Psoas muscle (tissue), 8 donors: ENCODE measurements at places on chromosomes 3 and 15. TPM values are rescaled to one million over a fixed set of nuclear protein-coding genes. Genes with fewer than 3 reads are reported as not detected.
A peak's percentile ranks its signal among the peaks of the same experiment; 100 is the strongest.

Gene ISLR
- polyA plus RNA-seq = 2.6 TPM

Gene LXN
- polyA plus RNA-seq = 4.3 TPM

DNA sequence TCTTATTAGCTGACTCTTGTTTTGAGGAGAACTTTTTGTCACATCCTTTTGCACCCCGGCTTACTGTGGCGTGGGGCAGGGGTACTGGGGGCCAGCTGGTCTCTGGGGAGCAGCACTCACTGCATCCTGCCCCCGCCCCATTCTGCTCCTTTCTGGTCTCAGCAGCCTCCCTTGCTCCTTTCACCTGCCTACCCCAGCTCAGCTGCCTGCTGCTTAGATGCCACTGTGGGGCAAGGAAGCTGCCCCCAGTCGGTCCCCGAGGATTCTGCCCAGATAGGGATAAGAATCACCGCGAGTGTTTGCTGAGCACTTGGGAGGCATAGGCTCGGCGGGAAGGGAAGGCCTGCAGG lies 32.0 kb downstream of the APBA2 start:
- DNase-seq = no peak

- DNase-seq = peak; percentile 59
Observed at GRCh38 chr3:49671291-49672288, 2.6 kb upstream of the APEH start.

DNA sequence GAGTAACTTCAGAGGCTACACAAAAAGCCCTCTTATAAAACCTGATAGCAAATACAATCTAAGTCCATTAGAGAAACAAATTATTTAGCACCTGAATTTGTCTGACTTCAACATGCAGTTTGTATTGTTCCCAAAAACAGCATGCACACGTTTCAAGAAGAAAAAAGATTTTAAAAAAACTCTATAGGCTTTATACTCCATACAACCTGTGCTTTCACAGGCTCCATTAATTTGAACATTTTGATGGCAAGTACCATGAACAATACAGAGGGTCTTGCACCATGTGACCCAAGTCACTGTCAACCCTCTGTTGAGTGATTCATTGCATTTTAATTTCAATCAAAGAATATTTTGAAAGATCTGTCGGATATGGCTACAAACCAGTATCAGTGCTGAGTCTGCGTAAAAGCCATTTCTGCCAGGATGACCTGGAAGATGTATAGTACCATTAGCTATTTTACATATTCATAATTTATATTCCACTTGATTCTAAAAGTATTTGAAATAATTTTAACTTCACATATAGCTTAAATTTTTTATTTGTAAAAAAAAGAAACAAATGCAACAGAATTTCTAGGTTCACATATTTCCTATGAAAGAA lies 13.2 kb downstream of the ANXA2 start:
- DNase-seq = no peak

GRCh38 chr15:62334536-62334935 lies 169.5 kb upstream of the C2CD4B start:
- DNase-seq = no peak

GRCh38 chr3:73611176-73611575 lies 13.6 kb downstream of the PDZRN3 start:
- no peak for DNase-seq

GRCh38 chr3:16550676-16551341 lies 37.3 kb upstream of the RFTN1 start:
- DNase-seq = peak; percentile 60

DNA sequence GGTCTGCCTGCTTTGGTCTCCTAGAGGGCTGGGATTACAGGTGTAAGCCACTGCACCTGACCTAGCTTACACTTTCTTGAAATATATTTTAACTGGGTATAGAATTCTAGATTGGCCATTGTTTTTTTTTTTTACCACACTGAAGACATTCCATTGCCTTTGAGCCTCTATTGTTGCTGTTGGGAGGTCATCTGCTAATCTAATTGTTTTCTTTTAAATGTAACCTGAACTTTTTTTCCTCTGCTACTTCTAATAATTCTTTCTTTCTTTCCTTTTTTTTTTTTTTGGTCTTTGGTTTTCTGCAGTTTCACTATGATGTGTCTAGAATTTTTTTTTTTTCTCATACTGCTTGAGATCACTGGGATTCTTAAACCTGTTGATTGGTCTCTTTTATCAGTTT lies 28.1 kb downstream of the ERICH6 start:
- DNase-seq = no peak

DNA sequence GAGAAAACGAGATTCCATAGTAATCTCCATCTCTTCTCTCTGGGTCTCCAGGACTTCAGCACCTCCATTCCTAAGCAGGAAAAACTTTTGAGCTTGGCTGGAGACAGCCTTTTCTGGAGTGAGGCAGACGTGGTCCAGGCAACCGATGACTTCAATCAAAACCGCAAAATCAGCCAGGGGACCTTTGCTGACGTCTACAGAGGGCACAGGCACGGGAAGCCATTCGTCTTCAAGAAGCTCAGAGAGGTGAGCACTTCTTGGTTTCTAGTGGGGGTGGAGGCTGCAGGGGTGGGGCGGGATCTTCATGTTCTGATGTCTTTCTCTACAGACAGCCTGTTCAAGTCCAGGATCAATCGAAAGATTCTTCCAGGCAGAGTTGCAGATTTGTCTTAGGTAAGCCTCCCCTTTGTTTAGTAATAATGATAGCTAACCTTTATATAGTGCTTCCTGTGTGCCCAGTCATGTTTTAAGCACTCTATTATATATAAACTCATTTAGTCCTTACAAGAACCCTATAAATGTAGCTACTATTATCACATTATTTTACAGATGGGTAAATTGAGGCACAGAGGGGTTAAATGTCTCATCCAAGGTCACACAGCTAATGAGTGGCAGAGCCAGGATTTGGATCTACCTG lies 35.0 kb upstream of the TATDN2 start:
- DNase-seq = no peak

GRCh38 chr15:68612979-68613740 lies 34.4 kb downstream of the CORO2B start:
- no peak for DNase-seq

GRCh38 chr3:61008998-61009380 lies 242.3 kb downstream of the FHIT start:
- DNase-seq = no peak

GRCh38 chr15:73927476-73928240 lies 1.4 kb downstream of the LOXL1 start:
- peak; percentile 74 for DNase-seq

- DNase-seq = no peak
Observed at GRCh38 chr15:41483519-41483918, 10.2 kb upstream of the ITPKA start.

- no peak for DNase-seq
Observed at GRCh38 chr3:79521221-79521848, 246.5 kb downstream of the ROBO1 start.

DNA sequence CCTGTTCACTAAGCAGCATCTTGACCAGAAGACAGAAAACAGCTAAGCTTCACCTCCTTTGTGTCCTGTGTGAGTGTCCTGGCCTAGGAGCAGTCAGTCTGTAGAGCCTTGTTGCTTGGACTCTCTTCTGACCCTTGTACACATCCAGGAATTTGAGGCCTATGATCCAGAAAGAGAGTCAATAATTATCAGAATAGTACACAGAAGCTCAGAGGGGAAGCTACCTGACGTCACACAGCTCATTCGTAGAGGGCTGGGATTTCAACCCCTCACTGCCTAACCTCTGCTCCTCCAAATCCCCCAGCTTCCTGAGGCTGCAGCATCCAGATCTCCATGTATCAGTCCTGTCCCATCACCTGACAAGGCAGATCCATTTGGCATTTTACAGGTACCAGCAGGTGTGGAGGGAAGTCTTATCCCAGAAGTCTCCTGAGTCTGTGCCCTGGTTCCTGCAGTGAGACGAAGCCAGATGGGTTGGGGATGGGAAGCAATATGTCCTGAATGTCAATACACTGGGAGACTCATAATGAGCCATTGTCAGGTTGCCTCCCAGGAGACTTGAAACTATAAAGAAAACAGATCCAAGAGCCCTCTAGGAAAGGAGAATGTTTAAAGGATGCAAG lies 203.1 kb downstream of the MINAR1 start:
- no peak for DNase-seq

DNA sequence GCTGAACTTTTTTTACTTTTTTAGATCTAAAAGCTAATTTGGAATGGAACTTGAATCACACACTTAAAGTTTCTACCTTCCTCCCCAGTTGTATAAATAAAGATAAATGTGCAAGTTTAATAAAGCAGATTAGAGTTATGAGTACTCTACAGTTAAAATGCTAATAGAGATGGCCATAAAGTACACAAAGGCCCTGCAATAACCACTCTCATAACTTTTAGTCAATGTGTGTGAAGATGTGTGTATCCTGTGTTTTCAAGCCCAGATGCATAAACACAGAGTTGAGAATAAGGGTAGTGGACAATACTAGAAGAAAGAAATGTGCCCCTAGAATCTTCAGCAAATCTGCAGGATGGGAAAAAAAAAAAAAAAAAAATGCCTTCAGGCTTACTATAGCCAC lies 45.3 kb downstream of the TOP2B start:
- no peak for DNase-seq
